Activated CD4-positive, alpha-beta T cell treated with anti-CD3 and anti-CD28 coated beads, Interleukin-2, Interleukin-6, amounts not matched to agents 100 ng/mL and 50 ng/mL, durations not matched to agents 16 hours and 8 hours (primary cell): ENCODE measurements at places on chromosomes 4 and X.

DNA sequence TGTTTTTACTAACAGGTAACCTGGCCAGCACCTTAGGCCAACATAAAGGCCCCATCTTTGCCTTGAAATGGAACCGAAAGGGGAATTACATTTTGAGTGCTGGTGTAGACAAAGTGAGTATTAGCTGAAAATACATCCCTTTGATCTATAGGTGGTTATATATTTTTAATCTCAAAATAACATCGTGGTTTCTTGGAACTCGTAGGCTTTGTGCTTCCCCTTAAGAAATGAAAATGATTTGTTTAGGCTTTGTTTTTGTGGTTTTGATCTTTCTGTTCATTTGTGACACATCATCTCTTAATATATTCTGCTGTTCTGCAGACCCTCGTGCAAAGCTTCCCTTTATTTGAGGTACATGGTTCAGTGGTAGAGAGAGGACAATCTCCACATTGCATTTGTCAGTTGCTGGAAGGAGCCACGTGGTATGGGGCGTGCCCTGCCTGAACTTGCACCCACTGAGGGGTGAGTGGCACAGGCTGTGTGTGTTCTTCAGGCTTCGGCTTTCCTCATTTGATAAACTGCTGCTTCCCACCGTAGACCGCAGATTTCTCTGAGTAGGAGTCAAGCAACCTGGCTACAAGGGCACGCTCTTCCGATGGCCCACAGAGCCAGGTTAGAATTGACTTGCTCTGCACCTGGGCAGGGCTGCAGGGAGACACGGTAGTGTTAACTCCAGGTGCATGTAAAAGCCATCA is 72.2 kb downstream of the GPR143 start:
- DNase-seq: no peak

DNA sequence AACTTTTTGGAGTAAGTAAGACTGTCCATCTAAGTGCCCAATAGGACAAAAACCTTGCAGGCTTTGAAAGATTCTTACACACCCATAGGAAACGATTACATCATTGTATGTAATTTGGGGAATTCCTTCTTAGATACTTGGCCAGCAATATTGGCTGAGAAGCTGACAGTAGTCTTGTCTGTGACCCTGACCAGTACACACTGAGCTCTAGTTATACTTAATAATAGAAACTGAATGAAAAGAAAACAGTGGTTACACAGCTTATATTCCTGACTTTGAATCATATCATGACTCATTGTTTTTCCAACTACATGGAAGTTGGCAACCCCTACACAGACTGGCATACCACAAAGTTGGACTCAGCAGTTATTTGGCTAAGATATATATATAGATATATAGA is 7.1 kb upstream of the TLR2 start:
- DNase-seq: no peak

DNA sequence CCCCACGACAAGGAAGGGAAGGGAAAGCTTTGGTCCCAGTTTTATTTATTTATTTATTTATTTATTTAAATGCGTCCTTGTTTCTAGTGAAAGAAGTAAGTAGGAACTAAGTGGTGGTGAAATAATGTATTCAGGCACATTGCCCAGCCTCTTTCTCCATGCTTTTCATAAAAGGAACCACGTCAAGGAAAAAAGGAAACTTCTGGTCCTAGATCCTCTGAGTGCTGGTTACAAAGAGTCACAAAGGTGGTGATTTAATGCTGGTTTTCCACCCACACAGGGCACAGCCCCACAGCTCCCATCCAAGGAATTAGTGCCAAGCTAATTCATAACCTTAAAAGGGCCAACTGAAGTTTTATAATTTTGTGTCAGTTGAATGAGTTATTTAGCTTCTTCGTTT is 206.6 kb upstream of the GYPA start:
- no peak for DNase-seq

GRCh38 chr4:53040851-53041250 is 178.7 kb downstream of the RASL11B start:
- DNase-seq: no peak

GRCh38 chrX:153434801-153435200 is 11.1 kb downstream of the TREX2 start:
- no peak for DNase-seq

- DNase-seq: peak; percentile 53
Observed at GRCh38 chrX:65706041-65706828, 38.8 kb downstream of the MSN start.

GRCh38 chrX:139738581-139738980 is 30.6 kb upstream of the MCF2 start:
- peak; percentile 4 for DNase-seq

DNA sequence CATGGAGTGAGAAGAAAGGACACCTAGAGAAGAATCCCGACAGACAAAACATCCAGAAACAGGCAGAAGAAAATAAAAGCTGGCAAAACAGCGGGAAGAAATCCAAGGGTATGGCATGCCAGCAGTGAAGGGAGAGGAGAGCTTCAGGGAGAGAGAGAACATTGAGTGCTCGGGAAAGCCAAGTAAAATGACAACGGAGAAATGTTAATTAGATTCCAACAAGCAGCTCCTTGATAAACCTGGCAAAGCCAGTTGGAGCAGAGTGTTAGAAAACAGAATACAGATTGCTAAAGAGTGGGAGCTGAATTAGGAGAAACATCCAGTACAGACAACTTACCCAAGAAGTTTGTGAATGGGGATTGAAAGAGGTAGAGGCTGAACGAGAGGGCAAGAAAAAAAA is 40.4 kb upstream of the MAOA start:
- no peak for DNase-seq
